ENCODE measurements at places on chromosomes 2 and 18.

DNA sequence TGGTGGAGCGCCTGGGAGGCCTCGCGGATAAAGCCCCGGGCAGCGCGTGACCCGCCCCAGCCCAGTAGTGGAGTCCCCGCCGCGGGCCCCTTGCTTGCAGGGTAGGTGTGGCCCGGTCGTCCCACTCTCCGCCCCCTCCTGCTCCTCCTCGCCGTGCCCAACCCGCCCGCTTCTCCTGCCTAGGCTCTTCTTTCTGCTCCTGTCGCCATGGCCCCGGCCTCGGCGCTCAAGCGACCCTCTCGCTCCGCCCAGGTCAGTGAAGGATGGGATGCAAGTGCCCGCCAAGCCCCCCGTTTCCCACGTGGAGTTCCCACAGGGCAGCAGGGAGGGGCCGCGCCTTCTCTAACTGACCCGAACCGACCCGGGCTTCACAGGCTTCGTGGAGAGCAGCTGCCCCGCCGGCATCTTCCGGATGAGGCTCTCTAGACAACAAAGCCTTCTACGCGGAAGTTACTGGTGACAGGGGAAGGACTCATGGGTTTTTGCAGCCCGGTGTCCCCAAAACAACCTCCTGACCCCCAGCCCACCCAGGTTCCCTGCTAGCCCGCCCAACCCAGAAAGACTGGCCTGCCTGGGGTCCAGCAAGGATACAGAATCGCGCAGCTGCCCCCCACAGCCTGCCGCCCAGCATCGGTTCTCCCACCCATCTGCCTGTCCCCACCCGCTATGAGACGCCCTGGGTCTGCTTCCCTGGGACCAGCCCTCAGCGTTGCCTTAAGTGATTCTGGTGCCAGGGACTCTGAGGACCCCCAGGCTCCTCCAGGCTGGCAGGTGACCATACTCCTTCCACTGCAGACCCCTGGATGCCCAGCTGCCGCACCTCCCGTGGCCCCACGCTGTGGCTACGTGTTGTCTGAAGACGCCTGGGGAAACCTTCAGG lies 32.8 kb downstream of the TTC32 start:
- DNase-seq = no peak

DNA sequence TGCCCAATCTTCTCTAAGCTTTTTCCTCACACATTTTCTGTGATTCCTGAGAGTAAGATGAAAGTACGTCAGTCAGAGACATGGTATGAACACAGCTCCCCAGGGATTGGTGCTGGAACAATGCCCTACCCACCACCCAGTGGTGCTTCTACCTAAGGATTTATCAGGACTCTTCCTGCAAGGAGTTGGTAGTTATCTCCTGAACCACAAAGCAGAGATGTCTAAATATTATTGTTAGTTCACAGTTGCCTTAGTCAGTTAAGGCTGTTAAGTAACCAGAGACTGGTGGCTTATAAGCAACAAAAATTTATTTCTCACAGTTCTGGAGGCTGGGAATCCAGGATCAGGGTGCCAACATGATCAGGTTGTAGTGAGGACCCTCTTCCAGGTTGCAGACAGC lies 60.3 kb upstream of the CCDC85A start:
- DNase-seq = no peak

DNA sequence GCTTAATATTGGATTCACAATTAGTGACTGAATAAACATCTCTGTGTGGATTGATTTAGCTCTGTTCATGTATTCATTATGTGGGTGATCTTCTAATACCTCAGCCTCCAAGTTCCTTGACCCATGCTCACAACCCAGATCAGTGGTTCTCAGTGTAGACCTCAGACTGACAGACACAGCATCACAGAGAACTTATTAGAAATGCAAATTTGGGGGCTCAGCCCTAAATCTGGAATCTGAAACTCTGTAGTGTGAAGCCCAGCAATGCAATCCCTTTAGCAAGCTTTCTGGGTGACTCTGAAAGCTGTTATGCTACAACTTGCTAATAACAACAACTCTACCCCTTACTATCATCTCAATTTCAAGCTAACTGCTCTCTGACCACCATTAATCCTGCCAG lies 273.1 kb upstream of the FANCL start:
- no peak for DNase-seq

- no peak for DNase-seq
Measured at GRCh38 chr2:198411936-198412335, 607.5 kb downstream of the PLCL1 start.

GRCh38 chr2:109289504-109290222 lies 160.7 kb downstream of the SH3RF3 start:
- DNase-seq = no peak

- DNase-seq = no peak
Measured at GRCh38 chr2:189574793-189575475, 5.7 kb downstream of the SLC40A1 start.

- no peak for DNase-seq
Measured at GRCh38 chr2:36889795-36890194, 76.5 kb downstream of the STRN start.

DNA sequence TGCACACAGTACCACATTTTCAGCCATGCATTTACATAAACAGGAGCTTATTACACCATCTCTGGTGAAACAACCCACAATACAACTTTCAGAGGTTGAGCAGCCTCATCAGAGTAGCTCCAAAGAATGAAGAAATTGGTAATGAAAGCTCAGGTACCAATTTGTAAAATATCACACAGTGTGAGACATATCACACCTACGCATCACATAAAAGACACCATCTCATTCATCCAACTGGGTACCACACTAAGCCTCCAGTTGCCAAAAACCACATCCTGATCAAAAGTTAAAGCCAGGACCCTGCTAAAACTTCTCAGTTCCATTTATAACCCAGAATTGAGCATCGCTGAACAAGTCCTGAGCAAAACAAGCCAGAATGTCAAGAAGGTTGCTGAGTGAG lies 4.6 kb downstream of the TMEM163 start:
- DNase-seq = no peak

DNA sequence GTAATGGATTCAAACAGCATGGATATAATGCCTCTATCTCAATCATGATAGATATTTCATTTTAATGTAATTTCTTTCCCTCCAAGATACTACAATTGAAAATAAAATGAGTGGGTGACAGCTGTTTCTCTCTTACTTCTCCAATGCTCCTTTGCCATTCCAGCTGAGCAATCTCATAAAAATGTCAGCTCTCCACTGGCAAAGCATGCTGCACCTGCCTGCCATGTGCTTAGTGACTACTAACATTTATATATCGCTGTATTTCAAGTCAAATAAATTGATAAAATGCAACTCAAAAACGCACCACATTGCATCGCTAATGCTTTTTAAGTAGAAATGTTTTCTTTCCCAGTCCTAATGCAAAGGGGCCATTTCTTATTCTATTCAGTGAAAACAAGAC lies 1093.9 kb downstream of the CBLN2 start:
- DNase-seq = no peak

GRCh38 chr2:237942513-237942899 lies 24.3 kb upstream of the UBE2F start:
- DNase-seq = no peak

DNA sequence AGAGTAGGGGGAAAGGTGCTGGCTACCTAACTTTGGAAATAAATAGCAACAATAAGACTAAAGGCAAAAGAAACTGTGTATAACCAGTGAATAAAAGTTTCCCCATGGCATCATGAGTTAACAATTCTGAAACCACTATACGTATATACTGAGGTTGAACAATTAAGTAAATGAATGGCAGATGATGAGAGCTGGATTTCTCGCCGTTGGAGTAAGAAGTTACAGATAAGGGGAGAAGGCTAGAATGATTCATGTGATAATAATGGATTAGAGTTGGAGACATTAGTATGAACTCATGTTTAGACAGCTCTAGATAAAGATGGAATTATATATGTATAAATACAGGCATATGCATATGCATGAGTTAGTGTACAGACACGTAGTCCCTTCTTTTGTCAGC lies 152.7 kb downstream of the UBR3 start:
- DNase-seq = no peak

DNA sequence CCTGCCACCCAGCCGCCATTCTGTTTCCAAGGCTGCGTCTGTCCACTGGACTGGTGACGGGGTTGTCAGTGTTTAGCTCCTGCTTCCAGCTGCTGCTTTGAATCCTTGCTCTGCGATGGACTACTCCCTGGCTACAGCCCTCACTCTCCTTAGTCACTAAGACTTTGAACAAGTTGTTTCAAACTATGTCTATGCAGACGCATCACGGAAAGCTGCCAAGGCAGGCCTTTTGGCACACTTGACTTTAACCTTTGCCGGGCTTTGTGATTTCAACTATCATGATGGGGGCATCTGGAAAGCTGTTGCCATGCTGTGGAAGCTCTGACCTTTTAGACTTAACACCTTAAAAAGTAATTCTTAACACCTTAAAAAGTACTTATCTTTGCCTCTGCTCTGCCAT lies 54.4 kb downstream of the PDE11A start:
- no peak for DNase-seq

DNA sequence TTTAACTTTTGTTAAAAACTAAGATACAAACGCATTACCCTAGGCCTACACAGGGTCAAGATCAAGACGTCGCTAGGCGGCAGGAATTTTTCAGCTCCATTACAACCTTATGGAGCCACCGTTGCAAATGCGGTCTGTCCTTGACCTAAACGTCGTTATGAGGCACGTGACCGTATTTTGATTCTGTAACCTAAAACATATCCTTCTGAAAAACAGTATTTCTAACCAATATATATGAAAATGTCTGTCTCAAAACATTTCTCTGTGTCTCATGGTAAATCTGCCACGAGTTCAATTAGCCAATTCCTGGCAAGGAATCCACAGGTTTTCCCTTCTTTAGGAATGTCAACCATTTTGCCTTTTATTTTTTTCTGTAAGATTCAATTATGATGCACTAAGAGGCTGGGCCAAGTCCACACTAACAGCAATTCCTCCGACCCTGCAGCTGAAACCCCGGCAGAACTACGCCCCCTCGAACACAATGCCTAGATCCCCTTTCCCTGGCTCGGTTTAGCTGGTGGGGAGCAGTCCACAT lies 1.7 kb downstream of the RTN4 start:
- DNase-seq = peak; percentile 23
